ENCODE measurements at places on chromosomes 1 and 21. TPM values are rescaled to one million over a fixed set of nuclear protein-coding genes. Genes with fewer than 3 reads are reported as not detected.

DNA sequence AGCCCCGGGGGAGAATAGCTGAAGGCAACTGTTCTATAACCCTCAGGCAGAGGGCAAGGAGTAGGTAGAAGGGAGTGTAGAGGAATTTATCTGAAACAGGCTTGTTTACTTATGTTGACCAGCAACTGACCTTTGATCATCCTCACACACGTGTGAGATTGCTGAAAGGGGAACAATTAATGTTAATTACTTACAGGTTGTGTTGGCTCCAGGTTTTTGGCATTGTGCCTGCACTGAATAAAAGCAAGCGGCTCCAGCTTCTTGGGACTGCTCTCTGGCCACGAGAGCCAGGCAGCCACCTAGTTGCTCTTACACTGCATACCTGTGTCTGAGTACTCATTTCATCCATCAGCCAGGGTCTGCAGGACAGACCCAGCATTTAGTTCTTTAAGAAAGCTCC, 41.3 kb upstream of the ARHGEF10L start:
- DNase-seq = no peak
- H3K4me1 ChIP-seq = peaks cover 7% of the 10 kb centered on the region
- no peak overlapping the region for H3K4me3 ChIP-seq
- no peaks in the 10 kb centered on the region for H3K27me3 ChIP-seq
- H3K36me3 ChIP-seq = no peaks in the 10 kb centered on the region
- no peak overlapping the region for H3K27ac ChIP-seq

DNA sequence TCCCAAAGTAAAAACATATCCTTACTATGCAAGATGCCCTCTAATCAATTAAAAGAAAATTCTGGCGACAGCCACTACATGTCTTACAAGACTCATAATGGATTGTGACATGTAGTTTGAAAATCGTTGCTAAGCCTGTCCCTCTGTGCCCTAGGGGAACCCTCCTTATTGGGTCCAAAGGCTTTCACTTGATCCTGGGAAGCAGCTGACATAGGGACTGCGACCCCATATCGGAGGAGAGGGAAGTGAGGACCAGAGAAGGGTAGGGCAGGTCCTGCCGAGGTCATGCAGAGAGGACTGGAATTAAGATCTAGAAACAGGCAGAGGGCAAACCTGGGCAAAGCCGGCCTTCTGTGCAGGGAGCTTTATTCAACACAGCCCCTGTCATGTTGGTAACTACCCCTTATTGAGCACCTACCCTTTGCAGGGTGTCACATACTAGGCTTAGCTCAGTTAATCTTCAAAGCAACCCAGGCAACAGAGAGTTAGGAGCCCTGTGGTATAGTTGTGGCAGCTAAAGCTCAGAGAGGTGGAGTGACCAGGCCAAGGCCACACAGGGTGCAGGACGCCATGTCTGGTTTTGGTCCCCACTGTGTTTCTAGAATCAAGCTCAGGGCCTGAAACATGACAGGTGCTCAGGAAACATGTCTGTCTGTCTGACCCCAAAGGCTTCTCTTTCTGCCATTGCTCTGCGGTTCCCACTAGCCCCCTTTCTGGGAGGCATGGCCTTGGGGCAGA, 18.4 kb upstream of the IFNLR1 start:
- H3K27me3 ChIP-seq = no peaks in the 10 kb centered on the region
- no peaks in the 10 kb centered on the region for H3K36me3 ChIP-seq
- DNase-seq = no peak
- H3K4me3 ChIP-seq = no peak overlapping the region
- H3K27ac ChIP-seq = no peak overlapping the region

LCE3E gene
- total RNA-seq = not detected

DNA sequence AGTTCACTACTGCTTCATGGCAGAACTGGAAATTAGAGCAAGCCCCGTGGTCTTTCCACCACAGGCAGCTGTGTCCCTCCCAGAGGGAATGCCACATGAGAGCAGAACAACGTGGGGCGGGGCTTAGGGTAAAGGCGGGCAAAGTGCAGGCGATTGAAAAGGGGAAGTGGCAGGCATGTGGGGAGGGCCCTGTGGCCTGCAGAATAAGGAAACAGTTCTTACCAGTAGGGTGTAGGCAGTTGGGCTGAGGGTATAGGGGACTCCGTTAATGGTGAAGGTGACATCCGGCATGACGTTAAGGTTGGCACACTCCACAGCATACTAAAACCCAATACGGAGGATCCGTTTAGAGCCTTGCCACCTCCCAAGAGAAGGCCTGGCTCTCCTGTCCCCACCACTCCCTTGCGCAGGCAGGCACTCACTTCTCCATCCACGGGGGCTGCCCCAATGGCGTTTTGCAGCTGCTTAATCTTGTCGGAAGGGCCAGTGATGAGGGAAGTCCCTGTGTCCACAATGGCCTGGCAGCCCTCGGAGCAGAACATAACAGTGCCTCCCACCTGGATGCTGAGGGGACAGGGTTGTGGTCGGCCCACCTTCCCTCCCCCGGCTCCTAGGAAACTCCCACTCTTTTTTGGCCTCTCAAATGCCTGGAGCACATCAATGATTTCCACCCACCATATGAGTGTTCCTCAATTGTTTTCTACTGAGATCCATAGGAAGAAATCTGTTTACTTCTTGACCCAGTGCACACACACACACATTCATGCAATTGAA, 9.1 kb upstream of the RAB7B start:
- H3K4me1 ChIP-seq = no peaks in the 10 kb centered on the region
- no peak overlapping the region for H3K27ac ChIP-seq
- H3K36me3 ChIP-seq = no peaks in the 10 kb centered on the region
- peak; percentile 62 for DNase-seq
- H3K4me3 ChIP-seq = no peak overlapping the region

TSSK3 gene
- 1.9 TPM for total RNA-seq

All from adrenal gland (tissue), 19 donors.